AG09309 (cell line): ENCODE measurements at places on chromosomes 6 and 20.

DNA sequence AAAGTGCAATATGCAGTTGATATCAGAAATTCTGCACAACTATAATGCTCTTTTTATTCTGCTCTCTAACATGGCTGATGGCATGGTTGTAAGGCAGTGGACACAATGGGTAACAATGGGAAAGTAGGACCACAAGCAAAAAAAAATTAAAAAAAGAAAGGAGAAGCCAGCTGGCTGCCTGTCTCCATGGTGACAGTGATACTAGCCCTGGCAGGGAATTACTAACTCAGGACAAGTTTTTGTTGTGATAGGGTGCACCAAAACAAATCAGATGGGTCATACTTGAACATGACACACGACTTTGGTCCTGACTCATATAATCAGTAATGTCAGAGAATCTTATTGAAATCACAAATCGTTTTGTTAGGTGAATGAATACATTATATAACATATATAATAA lies 169.4 kb downstream of the TRDN start:
- DNase-seq: no peak

DNA sequence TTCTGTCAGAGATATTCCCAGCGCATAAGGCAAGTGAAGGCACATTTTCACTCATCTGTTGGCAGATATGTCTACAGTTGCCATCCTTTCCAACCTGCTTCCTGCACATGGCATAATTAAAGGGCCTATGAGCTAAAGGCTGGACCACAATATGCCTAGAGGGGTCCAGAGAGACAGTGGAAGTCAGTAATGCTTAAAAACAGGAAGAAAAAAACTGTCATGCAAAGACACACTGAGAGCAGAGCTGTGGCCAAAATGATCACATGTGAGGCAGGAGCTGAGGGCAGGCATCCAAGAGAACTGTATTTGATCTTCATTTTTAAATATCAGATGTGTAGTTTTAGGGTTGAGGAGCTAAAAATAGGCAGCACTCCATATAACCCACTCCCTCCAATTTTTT lies 125.0 kb upstream of the BACH2 start:
- no peak for DNase-seq

DNA sequence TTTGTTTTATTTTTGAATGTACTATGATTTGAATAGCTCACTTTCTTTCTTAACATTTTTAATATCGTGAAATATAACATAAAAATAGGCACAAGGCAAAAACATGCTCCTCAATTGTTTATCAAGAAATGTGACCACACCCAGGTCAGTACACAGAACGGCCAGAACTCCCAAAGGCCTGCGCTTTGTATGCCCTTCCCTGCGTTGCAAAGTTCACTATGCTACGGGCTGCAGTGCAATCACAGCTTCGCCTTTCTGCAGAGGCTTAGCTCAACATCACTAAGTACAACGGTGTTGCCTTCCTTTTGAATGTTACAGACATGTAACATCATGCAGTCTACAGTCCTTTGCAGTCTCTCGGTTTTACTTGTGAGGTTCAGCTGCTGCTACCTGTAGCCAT lies 333.4 kb downstream of the THBS2 start:
- DNase-seq: no peak

DNA sequence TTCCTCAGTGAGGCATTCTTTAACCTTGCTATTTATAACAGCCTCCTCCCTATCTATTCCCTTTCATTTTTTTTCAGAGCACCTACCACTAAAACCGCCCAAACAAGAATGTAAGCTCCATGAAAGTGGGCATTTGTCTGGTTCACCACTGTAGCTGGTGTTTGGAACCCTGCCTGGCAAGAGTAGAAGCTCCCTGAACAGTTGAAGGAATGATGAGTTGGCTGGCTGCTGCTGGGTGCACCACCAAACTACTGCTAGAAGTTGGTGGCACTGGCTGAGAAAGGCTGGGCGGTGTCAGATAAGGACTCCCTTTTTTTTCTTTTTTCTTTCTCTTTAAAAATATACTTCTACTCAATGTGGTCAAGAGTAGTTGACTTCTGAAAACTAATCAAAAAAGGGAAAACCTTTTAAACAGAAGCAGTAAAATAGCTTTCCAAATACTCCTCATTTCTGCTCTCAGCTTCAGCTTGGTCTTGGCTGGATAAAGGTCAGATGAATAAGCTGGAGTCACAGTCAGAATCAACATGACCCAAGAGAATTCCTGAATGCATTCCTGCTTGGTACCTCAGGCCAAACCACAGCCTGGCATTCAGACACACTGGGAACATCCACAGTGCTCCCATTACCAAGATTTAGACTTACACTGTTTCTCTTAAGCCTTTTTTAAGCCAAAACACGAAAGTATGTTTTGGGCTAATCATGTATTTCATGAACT lies 38.0 kb downstream of the RTN4IP1 start:
- DNase-seq: peak; percentile 76

GRCh38 chr6:160108077-160108476 lies 13.5 kb upstream of the SLC22A1 start:
- no peak for DNase-seq

GRCh38 chr6:8556370-8557013 lies 121.1 kb upstream of the SLC35B3 start:
- DNase-seq: no peak

DNA sequence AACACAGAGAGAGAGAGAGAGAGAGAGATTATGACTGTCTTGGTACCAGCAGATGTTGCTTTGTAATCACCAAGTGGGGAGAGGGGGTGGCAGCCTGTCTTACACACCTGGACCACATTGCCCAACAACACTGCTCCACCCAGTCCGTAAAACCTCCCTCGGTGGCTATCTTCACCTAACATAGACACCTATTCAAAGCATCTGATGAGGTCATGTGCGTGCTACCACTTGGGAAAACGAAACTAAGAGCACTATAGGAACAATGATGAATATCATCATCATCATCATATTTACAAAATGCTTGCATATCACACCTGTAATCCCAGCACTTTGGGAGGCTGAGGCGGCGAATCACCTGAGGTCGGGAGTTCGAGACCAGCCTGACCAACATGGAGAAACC lies 24.1 kb upstream of the SALL4 start:
- no peak for DNase-seq

GRCh38 chr20:37308086-37309050 lies 18.9 kb downstream of the MANBAL start:
- no peak for DNase-seq

GRCh38 chr20:44711237-44711636 lies 3.9 kb upstream of the CCN5 start:
- no peak for DNase-seq

GRCh38 chr6:56890683-56891429 lies 64.1 kb upstream of the BEND6 start:
- peak; percentile 87 for DNase-seq

DNA sequence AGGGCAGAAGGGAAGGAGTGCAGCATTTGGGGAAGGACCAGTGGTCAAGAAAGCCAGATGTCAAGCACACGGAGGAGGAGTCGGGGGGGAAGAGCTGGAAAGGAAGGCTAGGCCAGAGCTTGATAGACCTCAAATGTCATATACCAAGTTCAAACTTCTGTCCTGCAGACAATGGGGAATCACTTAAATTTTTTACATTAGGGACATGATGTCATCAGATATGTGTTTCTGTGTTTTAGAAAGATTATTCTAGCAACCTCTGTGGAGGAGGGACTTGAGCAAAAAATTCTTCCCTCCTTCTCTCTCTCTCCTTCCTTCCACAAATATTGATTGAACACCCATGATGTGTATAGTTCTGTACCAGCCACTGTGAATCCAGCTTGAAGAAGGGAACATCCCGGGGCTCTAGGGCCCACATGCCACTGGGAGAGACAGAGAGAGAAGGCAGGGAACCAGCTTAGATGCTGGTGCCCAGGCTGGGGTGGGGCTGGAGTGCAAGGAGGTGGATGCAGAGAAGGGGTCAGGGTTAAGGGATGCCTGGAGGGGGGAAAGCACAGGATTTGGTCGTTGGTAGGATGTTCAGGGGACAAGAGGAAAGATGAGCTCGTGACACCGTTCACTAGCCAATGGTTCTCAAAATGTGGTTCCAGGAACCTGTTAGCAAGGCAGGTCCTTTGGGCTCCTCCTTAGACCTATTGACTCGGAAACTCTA lies 19.8 kb upstream of the AAR2 start:
- DNase-seq: no peak

DNA sequence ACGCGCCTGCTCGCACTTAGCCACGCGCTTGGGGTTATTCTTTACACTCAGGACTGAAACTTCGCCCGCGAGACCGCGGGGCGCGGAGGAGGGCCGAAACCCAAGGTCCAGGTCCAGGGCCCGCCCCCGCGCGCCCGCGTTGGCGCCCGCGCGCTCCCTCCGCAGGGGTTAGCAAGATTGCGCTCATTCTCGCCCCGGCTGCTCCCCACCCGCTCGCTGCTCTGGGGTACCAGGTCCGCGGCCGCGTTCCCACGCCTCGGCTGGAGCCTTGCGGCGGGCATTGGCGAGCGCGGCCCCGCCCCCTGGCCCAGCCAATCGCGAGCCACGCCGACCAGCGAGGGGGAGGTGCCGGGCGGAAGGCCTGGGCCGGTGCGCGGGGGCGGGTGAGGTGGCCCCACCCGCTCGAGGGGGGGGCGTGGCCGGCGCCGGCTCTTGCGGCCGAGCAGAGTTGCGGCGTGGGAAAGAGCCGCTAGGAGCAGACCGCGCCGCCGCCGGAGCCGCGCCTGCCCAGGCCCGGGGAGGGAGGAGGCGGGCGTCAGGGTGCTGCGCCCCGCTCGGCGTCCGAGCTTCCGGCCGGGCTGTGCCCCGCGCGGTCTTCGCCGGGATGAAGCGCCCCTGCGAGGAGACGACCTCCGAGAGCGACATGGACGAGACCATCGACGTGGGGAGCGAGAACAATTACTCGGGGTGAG lies at the start of gene HEY2:
Gene HEY2, plus strand, starts transcription at position 460 of the 692 bp plus-strand sequence. Its CDS starts 145 bp downstream, at position 605.
- DNase-seq: peak; percentile 24

- DNase-seq: no peak
Measured at GRCh38 chr20:59645761-59646171, 41.4 kb downstream of the PHACTR3 start.

DNA sequence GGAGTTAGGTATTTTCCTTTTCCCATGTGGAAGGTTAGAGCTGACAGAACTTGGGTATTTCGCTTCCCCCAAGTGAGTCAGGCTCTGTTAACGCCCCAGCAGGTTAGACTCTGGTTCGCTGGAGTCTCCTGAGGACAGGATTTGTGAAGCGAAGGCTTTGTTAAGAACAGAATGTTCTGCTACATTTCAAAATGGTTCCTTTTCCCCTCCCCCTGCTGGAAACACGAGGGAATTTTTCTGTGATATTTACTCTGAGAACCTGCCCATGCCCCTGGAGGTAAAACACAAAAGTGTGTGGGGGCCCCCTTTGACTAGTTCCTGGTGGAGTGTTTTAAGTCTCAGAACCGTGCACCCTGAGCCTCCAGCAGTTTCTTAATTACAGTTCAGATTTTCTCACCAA lies 731.4 kb upstream of the CITED2 start:
- DNase-seq: no peak

- DNase-seq: no peak
Measured at GRCh38 chr20:24418731-24419130, 50.7 kb upstream of the SYNDIG1 start.

- peak; percentile 17 for DNase-seq
Measured at GRCh38 chr6:106194949-106195921, 109.1 kb downstream of the PRDM1 start.
